Activated T-helper 2 cell treated with anti-CD3 and anti-CD28 coated beads, Interferon-gamma antibody, Interleukin-2, Interleukin-4, amounts not matched to agents 10 μg/mL and 5 μg/mL and 100 μg/mL, durations not matched to agents 14 hours and 24 hours and 36 hours (primary cell): ENCODE measurements at places on chromosomes 16 and 17.

- no peak for DNase-seq
- H3K4me1 ChIP-seq: peaks cover 63% of the 10 kb centered on the region
- peak overlapping the region; percentile 51 for H3K4me3 ChIP-seq
- H3K36me3 ChIP-seq: peaks cover 58% of the 10 kb centered on the region
Observed at GRCh38 chr17:8939496-8940334, 25.8 kb downstream of the PIK3R5 start.

DNA sequence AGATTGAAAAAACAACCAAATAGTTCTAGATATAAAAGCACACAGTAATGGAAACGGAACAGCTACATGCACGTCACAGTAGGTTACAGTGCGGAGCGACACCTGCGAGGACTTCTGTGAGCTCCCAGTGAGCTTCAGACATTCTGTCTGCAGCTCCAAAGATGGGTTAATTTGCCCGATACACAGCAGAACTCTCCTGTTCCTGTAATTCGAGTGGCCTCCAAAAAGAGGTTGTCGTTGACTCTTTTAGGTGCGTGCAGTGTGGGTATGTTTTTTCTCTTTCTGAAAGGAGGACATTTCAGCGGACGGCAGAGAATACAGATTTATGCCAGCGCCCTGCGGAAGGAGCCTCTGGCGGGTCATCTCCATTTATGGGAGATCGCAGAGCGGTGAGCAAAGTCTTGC lies 2.9 kb downstream of the OR1F1 start:
- no peak overlapping the region for H3K27ac ChIP-seq
- no peak for DNase-seq

- peaks cover 2% of the 10 kb centered on the region for H3K27me3 ChIP-seq
- H3K4me3 ChIP-seq: no peak overlapping the region
- H3K4me1 ChIP-seq: peaks cover 14% of the 10 kb centered on the region
- no peak for DNase-seq
Observed at GRCh38 chr16:57100445-57100844, 8.1 kb downstream of the CPNE2 start.

DNA sequence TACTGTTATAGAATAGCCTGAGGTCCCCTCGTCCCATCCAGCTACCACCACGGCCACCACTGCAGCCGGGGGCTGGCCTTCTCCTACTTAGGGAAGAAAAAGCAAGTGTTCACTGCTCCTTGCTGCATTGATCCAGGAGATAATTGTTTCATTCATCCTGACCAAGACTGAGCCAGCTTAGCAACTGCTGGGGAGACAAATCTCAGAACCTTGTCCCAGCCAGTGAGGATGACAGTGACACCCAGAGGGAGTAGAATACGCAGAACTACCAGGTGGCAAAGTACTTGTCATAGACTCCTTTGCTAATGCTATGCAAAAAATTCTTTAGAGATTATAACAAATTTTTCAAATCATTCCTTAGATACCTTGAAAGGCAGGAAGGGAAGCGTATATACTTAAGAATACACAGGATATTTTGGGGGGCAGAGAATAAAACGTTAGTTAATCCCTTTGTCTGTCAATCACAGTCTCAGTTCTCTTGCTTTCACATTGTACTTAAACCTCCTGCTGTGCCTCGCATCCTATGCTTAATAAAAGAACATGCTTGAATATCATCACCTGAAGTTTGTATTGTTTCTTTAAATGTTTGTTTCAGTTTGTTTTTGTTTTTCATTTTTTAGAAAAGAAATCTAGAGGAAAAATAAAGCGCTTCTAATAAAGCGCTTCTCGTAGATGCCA lies 388.3 kb downstream of the MAF start:
- no peaks in the 10 kb centered on the region for H3K27me3 ChIP-seq
- no peak overlapping the region for H3K4me3 ChIP-seq
- H3K4me1 ChIP-seq: peaks cover 32% of the 10 kb centered on the region
- H3K27ac ChIP-seq: no peak overlapping the region

DNA sequence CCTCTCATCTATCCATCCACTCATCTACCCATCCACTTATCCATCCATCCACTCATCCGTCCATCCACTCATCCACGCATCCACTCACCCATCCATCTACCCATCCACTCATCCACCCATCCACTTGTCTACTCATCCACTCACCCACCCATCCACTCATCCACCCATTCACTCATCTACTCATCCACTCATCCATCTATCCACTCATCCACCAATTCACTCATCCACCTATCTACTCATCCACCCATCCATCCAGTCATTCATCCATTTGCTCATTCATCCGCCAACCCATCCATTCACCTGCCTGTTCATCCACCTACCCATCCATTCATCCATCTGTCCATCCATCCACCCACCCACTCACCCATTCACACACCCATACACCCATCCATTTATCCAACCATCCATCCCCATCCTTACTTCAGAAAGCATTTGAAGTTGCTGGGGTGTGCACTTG lies 329.6 kb downstream of the SEC14L1 start:
- peak overlapping the region; percentile 90 for H3K27ac ChIP-seq
- H3K27me3 ChIP-seq: no peaks in the 10 kb centered on the region
- H3K36me3 ChIP-seq: peaks cover 77% of the 10 kb centered on the region
- H3K4me3 ChIP-seq: peak overlapping the region; percentile 20
